ENCODE measurements at places on chromosomes 3 and 15.

- H3K27ac ChIP-seq = peak overlapping the region; percentile 97
- H3K36me3 ChIP-seq = no peaks in the 10 kb centered on the region
- no peaks in the 10 kb centered on the region for H3K27me3 ChIP-seq
- H3K4me3 ChIP-seq = peak overlapping the region; percentile 99
Measured at GRCh38 chr3:97823046-97824004, 1.5 kb downstream of the CRYBG3 start.

- no peaks in the 10 kb centered on the region for H3K4me1 ChIP-seq
- no peaks in the 10 kb centered on the region for H3K27me3 ChIP-seq
- peaks cover 5% of the 10 kb centered on the region for H3K36me3 ChIP-seq
- DNase-seq = no peak
- H3K27ac ChIP-seq = no peak overlapping the region
- no peak overlapping the region for H3K4me3 ChIP-seq
Measured at GRCh38 chr3:94043285-94043684, 14.9 kb upstream of the STX19 start.

- H3K4me3 ChIP-seq = no peak overlapping the region
- no peaks in the 10 kb centered on the region for H3K4me1 ChIP-seq
- DNase-seq = no peak
Measured at GRCh38 chr3:182389071-182389815, 404.1 kb upstream of the ATP11B start.

DNA sequence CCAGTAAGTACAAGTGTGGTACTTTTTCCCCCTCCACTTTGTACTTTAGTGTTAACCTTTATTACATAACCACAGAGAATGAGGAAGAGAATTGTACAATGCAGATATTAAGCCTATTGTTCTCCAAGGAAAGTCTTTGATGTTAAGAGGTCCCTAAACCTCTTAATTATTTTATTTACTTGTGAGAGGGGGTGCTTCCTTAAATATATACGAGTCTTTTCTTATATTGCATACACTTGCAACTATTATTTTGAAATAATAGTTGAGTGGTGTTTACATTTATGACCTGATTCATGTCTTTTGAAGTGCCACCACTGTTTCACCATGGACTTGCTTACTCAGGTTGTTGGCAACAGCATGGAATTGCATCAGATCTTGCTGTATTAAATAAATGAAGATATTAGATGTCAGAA is 10.1 kb downstream of the USP3 start:
- peaks cover 88% of the 10 kb centered on the region for H3K4me1 ChIP-seq
- H3K27me3 ChIP-seq = no peaks in the 10 kb centered on the region
- no peak overlapping the region for H3K4me3 ChIP-seq

DNA sequence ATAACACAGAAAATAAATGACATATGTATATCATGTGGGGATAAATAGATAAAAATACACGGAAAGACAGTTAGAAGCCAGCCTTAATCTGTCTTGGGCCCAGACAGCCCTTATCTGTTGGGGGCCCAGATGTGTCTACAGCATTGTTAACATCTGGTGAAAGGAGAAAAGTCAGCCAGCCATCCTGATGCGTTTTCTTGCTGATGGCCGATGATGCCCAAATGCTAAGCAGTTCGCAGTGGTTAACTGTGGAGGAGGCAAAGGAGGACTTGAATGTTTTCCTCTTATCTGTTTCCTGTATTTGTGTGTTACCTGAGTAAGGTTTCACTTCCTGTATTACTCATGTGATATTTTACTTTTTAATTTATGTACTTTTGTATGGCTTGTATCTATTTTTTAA is 46.2 kb downstream of the NOX5 start:
- no peak for DNase-seq
- H3K27me3 ChIP-seq = peaks cover 11% of the 10 kb centered on the region
- H3K36me3 ChIP-seq = no peaks in the 10 kb centered on the region
- H3K4me1 ChIP-seq = peaks cover 11% of the 10 kb centered on the region
- H3K27ac ChIP-seq = no peak overlapping the region

GRCh38 chr3:191961529-191961928 is 500.6 kb downstream of the PYDC2 start:
- peak overlapping the region; percentile 13 for H3K27ac ChIP-seq
- H3K36me3 ChIP-seq = no peaks in the 10 kb centered on the region
- no peak overlapping the region for H3K4me3 ChIP-seq
- peaks cover 16% of the 10 kb centered on the region for H3K4me1 ChIP-seq
- H3K27me3 ChIP-seq = no peaks in the 10 kb centered on the region
- DNase-seq = no peak

DNA sequence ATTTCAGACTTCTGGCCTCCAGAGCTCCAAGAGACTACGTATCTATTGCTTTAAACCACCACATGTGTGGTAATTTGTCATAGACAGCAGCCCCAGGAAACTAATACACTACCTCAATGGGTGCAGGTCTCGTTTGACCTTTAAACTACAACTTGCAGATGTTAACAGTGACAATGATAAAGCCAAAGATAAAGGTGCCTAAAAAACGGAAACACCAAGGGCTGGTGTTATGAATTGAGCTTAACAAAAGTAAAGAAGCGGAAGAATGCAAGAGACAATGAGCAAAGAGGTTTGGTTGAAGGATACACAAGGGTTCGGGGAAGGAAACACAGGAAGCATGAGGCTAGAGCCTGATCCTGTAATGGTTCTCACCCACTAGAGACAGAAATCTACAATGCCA is 50.8 kb downstream of the RFTN1 start:
- peaks cover 19% of the 10 kb centered on the region for H3K36me3 ChIP-seq
- no peak for DNase-seq
- no peak overlapping the region for H3K4me3 ChIP-seq

GRCh38 chr3:172836390-172836997 is 86.0 kb downstream of the ECT2 start:
- H3K4me1 ChIP-seq = no peaks in the 10 kb centered on the region
- H3K27me3 ChIP-seq = peaks cover 16% of the 10 kb centered on the region
- no peak overlapping the region for H3K4me3 ChIP-seq
- no peak overlapping the region for H3K27ac ChIP-seq

GRCh38 chr3:140768941-140769340 is 91.1 kb downstream of the TRIM42 start:
- peaks cover 10% of the 10 kb centered on the region for H3K36me3 ChIP-seq
- H3K27ac ChIP-seq = no peak overlapping the region
- H3K27me3 ChIP-seq = peaks cover 1% of the 10 kb centered on the region

GRCh38 chr3:107416138-107416537 is 38.9 kb downstream of the CCDC54 start:
- H3K36me3 ChIP-seq = no peaks in the 10 kb centered on the region
- peaks cover 44% of the 10 kb centered on the region for H3K4me1 ChIP-seq
- no peak overlapping the region for H3K27ac ChIP-seq
- no peaks in the 10 kb centered on the region for H3K27me3 ChIP-seq
- DNase-seq = no peak

- no peaks in the 10 kb centered on the region for H3K4me1 ChIP-seq
- H3K27me3 ChIP-seq = peaks cover 13% of the 10 kb centered on the region
- no peak overlapping the region for H3K27ac ChIP-seq
Measured at GRCh38 chr15:85819938-85820337, 25.2 kb upstream of the KLHL25 start.

DNA sequence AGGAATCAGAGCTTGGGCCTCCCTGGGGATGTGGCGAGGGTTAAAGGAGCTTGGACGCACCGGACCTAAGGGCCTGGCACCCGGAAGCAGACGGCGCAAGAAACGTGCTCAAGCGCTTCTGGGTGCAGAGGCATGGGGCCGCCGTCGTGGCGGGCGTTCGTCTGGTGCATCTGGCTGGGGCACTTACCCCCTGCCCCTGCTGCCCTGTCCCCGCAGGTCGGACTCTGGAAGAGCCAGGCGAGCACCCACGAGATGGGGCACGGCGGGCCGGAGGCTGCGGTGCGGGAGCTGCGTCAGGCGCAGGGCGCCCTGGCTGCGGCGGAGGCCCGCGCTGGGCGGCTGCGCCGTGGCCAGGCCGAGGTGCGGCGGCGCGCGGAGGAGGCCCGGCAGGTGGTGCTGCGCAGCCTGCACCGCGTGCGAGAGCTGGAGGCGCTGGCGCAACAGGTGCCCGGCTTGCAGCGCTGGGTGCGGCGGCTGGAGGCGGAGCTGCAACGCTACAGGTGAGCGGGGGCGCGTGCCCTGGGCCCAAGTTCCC is 2.5 kb downstream of the EFCC1 start:
- DNase-seq = no peak
- H3K4me1 ChIP-seq = peaks cover 26% of the 10 kb centered on the region
- peaks cover 38% of the 10 kb centered on the region for H3K27me3 ChIP-seq
- no peak overlapping the region for H3K27ac ChIP-seq
- H3K4me3 ChIP-seq = no peak overlapping the region
- no peaks in the 10 kb centered on the region for H3K36me3 ChIP-seq

GRCh38 chr3:9032231-9032777 is 69.0 kb upstream of the RAD18 start:
- no peak overlapping the region for H3K4me3 ChIP-seq
- H3K4me1 ChIP-seq = no peaks in the 10 kb centered on the region
- no peak for DNase-seq
- no peaks in the 10 kb centered on the region for H3K36me3 ChIP-seq
- H3K27ac ChIP-seq = no peak overlapping the region
- H3K27me3 ChIP-seq = peaks cover 14% of the 10 kb centered on the region

GRCh38 chr15:80906159-80906766 is 83.4 kb downstream of the MESD start:
- H3K27me3 ChIP-seq = peaks cover 17% of the 10 kb centered on the region
- H3K4me3 ChIP-seq = no peak overlapping the region
- no peak overlapping the region for H3K27ac ChIP-seq
- H3K4me1 ChIP-seq = peaks cover 14% of the 10 kb centered on the region

GRCh38 chr3:183892610-183893214 is 8.0 kb upstream of the PARL start:
- H3K4me3 ChIP-seq = no peak overlapping the region
- peaks cover 15% of the 10 kb centered on the region for H3K27me3 ChIP-seq
- peaks cover 12% of the 10 kb centered on the region for H3K4me1 ChIP-seq
- H3K27ac ChIP-seq = no peak overlapping the region
- H3K36me3 ChIP-seq = no peaks in the 10 kb centered on the region
- no peak for DNase-seq

DNA sequence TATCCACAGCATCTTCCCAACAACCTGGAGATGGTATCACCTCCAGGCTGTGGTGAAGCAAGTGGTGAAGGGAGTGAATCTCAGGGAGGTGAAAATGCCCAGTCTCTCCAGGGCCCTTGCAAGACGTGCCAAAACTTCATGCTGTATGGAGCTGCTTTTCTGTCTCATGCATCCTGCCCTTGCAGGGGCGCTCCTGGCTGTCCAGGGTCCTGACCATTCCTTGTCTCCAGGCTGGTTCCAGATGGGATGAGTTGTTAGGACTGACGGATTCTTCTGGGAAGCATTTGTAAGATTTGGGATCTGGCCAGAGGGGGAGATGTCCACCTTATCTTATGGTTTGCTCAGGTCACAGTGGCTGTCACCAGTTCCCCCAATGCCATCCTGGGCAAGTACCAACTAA is 15.8 kb downstream of the TGM4 start:
- peaks cover 5% of the 10 kb centered on the region for H3K27me3 ChIP-seq
- DNase-seq = no peak
- no peak overlapping the region for H3K4me3 ChIP-seq
- no peak overlapping the region for H3K27ac ChIP-seq
- peaks cover 33% of the 10 kb centered on the region for H3K4me1 ChIP-seq

GRCh38 chr15:65416845-65417416 is 5.8 kb downstream of the IGDCC4 start:
- no peak overlapping the region for H3K27ac ChIP-seq
- H3K27me3 ChIP-seq = peaks cover 38% of the 10 kb centered on the region
- no peak for DNase-seq
- peaks cover 19% of the 10 kb centered on the region for H3K4me1 ChIP-seq
- H3K36me3 ChIP-seq = peaks cover 5% of the 10 kb centered on the region

- H3K36me3 ChIP-seq = no peaks in the 10 kb centered on the region
- no peak for DNase-seq
- H3K4me3 ChIP-seq = no peak overlapping the region
- H3K4me1 ChIP-seq = peaks cover 26% of the 10 kb centered on the region
Measured at GRCh38 chr15:57528940-57529565, 62.7 kb upstream of the MYZAP start.

GRCh38 chr3:155704771-155705559 is 39.9 kb downstream of the PLCH1 start:
- no peak overlapping the region for H3K4me3 ChIP-seq
- peaks cover 4% of the 10 kb centered on the region for H3K27me3 ChIP-seq
- no peak overlapping the region for H3K27ac ChIP-seq
- H3K4me1 ChIP-seq = peaks cover 5% of the 10 kb centered on the region

DNA sequence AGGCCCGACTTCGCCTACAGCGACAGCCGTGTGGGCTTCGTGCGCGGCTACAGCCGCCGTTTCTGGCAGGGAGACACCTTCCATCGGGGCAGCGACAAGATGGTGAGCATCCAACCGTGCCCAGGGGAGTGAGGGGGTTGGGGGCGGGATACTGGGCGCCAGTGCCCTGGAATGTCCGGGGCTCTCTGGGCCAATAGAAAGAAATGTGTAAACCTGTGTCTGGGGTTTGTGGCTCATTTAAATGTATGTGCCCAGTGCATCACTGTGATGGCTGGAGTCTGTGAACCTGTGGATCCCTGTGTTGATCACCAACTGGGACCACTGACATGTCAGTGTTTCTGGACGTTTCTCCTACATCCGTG is 423 bp downstream of the CHAC1 start:
- no peak for DNase-seq
- H3K27me3 ChIP-seq = peaks cover 4% of the 10 kb centered on the region
- H3K4me1 ChIP-seq = peaks cover 36% of the 10 kb centered on the region
- H3K4me3 ChIP-seq = peak overlapping the region; percentile 93
- H3K36me3 ChIP-seq = peaks cover 5% of the 10 kb centered on the region
- H3K27ac ChIP-seq = peak overlapping the region; percentile 83

GRCh38 chr3:28050885-28051284 is 190.5 kb upstream of the CMC1 start:
- peaks cover 3% of the 10 kb centered on the region for H3K27me3 ChIP-seq
- H3K4me1 ChIP-seq = peaks cover 32% of the 10 kb centered on the region
- DNase-seq = no peak
- H3K4me3 ChIP-seq = no peak overlapping the region

DNA sequence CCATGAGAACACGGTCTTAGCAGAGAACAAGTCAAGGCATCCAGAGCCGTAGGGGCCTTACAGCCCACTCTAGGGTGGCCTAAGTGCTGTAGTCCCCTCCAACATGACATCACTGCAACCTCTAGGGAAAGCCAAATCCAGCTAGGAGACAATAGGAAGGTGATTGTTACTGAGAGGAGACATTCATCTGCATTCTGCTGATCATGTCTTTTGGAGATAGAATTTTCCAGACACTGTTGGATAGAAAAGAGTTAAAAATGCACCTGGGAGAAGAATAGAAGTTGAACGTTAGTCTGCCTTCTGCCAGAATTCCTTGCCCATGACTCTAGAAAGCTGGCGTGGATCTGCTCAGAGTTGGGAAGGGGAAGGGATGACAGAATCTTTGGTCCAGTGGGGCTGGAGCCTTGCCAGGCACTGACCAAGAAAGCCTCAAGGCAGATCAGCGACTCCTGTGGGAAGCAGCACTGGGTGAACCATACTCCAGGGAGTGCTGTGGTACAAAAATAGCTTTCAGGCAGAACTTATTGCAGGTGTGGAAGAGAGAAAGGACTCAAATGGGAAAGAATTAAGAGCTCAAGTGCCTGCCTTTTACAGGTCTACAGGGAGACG is 44.8 kb upstream of the RAF1 start:
- H3K27me3 ChIP-seq = peaks cover 7% of the 10 kb centered on the region
- peaks cover 46% of the 10 kb centered on the region for H3K4me1 ChIP-seq
- DNase-seq = peak; percentile 94

All from HFFc6 (cell line).